Inflammatory macrophage treated with lipopolysaccharide for 4 hours (primary cell): ENCODE measurements at places on chromosomes 16 and 17.

- peak; percentile 94 for DNase-seq
These were observed 793 bp upstream of the RAB40C start for GRCh38 chr16:588889-589657.

- DNase-seq = no peak
These were observed 233.1 kb downstream of the CBLN1 start for GRCh38 chr16:49048557-49048956.

- DNase-seq = no peak
These were observed 37.6 kb upstream of the CBFA2T3 start for GRCh38 chr16:89014403-89015230.

- no peak for DNase-seq
These were observed 2.6 kb upstream of the CCL22 start for GRCh38 chr16:57355898-57356414.

GRCh38 chr16:80806927-80807340, 2.5 kb upstream of the CDYL2 start:
- peak; percentile 80 for DNase-seq

DNA sequence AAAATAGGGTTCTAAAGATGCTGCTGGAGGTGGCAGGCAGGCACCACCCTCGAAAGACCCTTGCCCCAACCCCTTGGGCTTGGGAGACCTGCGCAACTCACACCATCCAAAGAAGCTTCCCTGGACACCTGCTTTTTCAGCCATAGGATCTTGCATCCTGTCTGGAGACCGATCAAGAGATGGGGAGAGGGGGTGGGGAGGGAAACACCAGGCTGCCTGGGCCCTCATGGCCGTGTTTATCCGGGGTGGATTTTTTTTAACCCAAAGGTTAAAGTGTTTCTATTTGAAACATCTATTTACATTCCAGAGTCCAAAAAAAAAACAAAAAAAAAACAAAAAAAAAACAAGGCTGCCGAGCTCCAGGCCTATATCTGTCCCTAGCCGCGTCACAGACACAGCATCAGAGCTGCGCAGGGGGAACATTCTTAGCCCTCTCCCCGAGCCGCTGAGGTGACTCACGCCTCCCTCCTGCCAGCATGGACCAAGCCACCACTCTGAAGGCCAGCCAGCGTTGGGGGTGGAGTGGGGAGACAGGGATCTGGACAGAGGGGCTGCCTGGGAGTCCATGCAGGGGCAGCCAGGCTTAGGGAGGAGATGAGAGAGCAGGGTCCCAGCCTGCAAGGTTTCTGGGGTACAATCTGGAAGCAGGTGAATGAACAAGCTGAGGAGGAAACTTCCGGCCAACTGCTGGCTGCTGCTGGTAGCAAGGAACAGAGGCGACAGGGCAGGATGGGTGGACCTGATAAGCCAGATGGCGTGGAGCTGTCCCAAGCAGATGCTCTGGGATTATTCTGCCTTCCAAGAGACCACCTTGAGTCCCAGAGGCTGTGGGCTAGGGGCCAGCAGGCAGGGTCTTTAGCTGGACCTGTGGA, 14.8 kb downstream of the HDAC5 start:
- no peak for DNase-seq

DNA sequence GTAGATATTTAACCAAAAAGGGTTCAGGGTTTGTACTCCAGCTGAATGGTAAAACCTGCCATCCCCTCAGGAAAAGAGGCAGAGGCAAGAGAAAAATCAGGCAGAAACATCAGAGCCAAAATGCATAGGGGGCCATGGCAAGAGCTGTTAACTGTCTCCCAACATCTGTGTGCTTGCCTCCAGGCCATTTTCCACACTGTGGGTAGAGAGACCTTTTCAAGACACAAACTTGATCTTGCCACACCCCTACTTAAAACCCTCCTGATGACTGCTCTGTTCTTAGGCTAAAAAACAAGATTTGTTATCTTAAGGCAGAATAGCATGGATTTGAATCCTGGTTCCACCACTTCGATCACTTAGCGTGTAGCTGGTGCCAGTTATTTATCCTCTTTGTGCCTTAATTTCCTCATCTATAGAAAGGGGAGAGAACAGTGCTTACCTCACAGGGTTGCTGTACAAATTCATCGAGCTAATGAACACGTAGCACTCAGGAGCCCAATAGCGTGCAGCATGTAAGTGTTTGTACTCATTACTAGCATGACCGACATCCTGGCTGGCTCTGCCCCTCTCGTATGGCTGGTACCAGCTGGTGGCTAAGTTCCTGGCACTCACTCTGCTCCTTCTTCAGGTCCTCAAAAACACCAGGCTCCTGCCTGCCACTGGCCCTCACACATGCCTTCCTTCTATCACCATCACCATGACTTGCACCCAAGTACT, 25.8 kb downstream of the STAT3 start:
- DNase-seq = no peak

DNA sequence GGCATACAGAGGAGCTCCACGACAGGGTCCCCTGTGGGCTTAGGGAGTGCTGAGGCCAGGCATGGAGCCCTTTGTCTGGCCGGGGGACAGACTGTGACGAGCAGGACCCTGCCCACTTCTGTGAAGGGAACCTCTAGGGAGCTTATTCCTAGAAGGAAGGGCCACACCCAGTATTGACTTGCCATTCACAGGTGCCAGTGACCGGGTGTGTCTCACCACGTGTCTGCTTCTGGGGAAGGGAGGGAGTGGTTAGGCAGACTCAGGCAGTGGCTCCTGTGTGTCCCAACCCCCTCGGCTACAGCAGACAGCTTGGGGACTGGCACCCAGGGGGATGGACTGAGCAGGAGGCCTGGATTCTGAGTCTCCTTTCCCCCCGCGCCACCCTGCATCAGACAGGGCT, 57.2 kb downstream of the SOCS1 start:
- DNase-seq = no peak

DNA sequence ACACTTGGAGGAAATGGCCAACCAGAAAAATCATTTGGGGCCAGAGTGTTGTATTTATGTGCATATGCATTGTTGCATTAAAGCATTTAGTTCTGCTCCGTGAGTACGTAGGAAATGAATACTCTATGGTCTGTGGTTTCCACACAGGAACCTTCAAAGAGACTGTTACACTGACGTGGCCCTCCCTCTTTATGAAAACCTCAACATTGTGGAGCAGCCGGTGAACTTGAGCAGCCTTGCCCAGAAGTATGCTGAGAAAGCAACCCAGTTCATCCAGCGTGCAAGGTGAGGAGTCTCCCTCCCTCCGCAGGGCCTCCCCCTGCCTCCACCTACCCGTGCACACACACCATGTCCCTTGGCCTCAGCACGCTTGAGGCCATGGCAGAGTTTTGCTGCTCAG, 65.2 kb downstream of the ARSG start:
- DNase-seq = no peak

- DNase-seq = no peak
These were observed 86.4 kb upstream of the LGALS9 start for GRCh38 chr17:27544350-27545131.

- peak; percentile 7 for DNase-seq
These were observed 24.4 kb upstream of the ADCY9 start for GRCh38 chr16:4140652-4141051.

DNA sequence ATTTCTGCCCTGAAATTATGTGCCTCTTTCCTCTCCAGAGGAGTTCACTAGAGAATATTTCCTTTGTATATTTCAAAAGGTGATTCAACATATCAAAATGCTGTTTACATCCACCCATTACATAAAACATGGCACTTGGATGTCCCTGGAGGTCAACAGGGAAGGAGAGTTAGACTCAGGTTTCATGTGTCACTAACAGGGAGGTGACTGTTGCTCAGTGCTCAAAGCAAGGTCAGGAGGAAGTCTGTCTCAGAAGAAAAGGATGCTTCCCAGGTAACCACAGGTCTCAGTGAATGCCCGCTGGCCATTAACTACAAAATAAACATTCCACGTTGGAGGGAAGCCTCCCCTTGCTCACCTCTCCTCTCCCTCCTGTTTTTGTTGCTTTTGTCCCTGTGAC, 198.6 kb downstream of the AXIN2 start:
- DNase-seq = no peak

DNA sequence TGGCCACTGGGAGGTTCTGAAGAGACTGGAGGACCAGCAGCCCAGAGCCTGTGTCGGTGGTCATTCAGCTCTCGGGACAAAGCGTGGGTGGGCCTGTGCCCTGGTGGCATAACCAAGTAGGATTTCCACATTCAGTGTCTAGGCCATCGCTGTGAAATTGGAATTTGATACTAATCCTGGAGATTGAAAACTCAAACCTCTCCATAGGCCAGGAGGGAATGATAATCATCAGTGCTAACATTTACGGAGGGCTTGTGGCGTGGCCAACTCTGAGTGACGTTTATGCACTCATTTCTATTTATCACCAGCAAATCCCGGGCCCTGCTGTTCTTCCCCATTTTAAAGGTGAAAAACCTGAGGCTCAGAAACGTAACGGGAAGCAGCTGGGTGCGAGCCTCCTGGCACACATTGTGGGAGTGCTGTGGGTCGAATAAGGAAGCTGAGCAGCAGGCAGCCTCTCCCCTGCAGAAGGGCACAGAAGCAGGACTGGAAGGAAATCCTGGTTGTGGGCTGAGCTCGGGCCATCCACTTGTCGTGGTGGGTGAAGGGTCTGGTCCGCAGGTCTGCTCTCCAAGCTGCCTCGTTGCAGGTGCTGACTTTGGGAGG, 33.1 kb downstream of the RAI1 start:
- DNase-seq = peak; percentile 43

DNA sequence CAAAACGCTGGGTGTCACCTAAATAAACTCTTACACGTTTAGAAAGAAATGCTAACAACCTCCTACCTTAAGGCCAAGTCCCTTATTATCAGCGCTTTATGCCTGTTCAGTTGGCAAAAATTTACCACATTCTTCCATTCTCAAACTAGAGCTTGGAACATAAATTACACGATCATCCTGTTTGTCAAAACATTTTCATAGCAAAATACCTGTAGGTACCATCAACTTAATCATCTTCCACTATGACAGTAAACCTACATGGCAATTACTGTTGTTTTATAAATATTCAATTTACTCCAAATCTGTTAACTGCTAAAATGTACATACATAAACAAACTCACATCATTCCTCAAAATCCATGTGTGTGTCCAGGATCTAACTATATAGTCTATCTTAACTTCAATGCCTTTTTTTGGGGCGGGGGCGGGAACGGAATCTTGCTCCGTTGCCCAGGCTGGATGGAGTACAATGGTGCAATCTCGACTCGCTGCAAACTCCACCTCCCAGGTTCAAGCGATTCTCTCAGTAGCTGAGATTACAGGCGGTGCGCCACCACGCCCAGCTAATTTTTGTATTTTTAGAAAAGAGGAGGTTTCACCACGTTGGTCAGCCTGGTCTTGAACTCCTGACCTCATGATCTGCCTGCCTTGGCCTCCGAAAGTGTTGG, 4.4 kb downstream of the RPL23 start:
- DNase-seq = no peak

- no peak for DNase-seq
These were observed 3.3 kb downstream of the ZCCHC14 start for GRCh38 chr16:87489434-87490045.

DNA sequence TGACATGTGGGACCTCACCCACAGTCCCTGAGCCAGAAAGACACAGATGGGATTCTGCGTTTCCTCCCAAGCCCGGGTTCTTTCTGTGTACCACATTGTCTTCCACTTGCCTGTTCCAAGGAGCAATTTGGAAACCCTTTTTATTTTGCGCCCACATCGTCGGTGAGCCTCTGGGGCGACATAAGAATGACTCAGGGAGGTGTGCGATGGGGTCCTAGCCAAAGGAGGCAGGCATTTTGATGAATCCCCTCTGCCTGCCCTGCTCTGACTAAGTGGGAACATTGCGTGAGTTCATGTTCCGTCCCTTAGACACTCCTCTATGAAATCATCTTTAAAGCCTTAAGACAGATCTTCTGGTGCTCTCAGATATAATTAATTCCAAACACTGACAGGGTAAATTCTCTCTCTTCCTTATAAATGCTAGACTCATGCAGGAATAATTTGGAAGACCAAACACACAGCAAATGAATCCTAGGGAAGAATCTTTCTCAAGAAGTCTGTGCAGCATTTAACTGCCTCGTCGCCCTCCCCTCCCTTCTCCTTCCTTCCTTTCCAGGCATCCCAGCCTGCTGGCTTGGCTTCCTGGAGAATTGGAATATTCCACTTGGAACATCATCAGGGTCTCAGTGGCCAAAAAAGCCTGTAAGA, 52.7 kb upstream of the FOXF1 start:
- no peak for DNase-seq
